Activated CD4-positive, alpha-beta memory T cell treated with anti-CD3 and anti-CD28 coated beads for 36 hours (primary cell): ENCODE measurements at places on chromosomes 13 and 19.

GRCh38 chr13:61029064-61029463 lies 386.6 kb downstream of the PCDH20 start:
- DNase-seq, result no peak
- no peaks in the 10 kb centered on the region for H3K27me3 ChIP-seq
- no peaks in the 10 kb centered on the region for H3K4me1 ChIP-seq
- H3K27ac ChIP-seq, result no peak overlapping the region
- H3K36me3 ChIP-seq, result no peaks in the 10 kb centered on the region
- H3K4me3 ChIP-seq, result no peak overlapping the region

DNA sequence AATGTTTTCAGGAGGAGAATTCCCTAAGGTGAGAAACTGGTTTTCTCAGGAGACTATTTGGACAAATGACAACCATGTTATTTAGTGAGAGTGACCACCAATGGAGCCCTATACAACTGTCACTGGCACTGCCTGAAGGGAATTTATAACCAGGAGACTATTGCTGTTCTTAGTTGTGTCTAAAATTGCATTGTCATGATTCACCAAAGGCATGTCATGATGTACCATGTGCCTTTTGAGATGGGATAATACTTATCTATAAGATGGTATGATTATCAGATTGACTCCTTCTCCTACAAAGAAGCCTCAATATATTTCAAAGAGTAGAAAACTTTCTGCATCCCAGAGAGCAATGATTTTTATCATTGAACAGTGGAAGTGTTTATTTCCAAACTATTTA lies 739.4 kb upstream of the GPC6 start:
- no peak overlapping the region for H3K27ac ChIP-seq
- H3K4me3 ChIP-seq, result no peak overlapping the region
- no peaks in the 10 kb centered on the region for H3K4me1 ChIP-seq
- no peaks in the 10 kb centered on the region for H3K36me3 ChIP-seq
- no peaks in the 10 kb centered on the region for H3K27me3 ChIP-seq

- H3K4me3 ChIP-seq, result peak overlapping the region; percentile 9
- H3K4me1 ChIP-seq, result peaks cover 50% of the 10 kb centered on the region
- no peaks in the 10 kb centered on the region for H3K27me3 ChIP-seq
- peaks cover 46% of the 10 kb centered on the region for H3K36me3 ChIP-seq
- DNase-seq, result no peak
These were observed 9.3 kb downstream of the POLR2E start for GRCh38 chr19:1085676-1086442.

DNA sequence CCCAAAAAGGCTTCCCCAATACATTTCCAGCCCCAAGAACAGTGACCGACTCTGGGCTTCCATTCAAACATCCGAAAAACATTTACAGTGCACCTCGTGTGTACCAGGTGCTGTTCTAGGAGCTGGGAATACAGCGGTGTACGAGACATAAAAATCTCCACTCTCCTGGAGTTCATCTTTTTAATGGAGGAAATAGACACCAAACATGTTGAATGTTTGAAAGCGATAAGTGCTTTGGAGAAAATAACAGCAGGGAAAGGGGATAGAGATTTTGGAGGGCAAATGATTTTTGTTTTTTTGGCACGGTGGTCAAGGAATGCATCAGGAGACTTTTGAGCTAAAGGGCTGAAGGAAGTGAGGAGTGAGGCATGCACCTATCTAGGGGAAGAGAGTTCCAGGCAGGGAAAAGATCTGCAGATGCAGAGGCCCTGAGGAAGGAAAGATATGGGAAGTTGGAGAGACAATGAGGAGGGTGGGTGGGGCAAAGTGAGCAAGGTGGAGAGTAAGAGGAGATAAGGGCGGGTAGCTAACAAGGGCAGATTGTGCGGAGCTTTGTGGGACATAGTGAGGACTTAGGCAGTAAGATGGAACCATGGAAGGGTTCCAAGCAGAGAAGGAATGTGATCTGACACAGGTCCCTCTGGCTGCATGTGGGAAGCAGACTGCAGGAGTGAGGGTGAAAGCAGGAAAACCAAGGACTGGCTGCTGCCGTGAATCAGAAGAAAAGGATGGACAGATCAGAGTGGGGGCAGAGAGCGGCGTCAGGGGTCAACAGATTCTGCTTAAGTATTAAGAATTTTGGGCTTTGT lies 703 bp upstream of the FBL start:
- peak overlapping the region; percentile 90 for H3K27ac ChIP-seq
- peaks cover 20% of the 10 kb centered on the region for H3K36me3 ChIP-seq
- no peak for DNase-seq
- peak overlapping the region; percentile 94 for H3K4me3 ChIP-seq

GRCh38 chr13:80574113-80574850 lies 233.4 kb upstream of the SPRY2 start:
- DNase-seq, result no peak
- H3K27me3 ChIP-seq, result no peaks in the 10 kb centered on the region
- no peak overlapping the region for H3K4me3 ChIP-seq
- no peaks in the 10 kb centered on the region for H3K36me3 ChIP-seq
- H3K27ac ChIP-seq, result no peak overlapping the region

GRCh38 chr13:105139048-105139379 lies 1396.4 kb downstream of the EFNB2 start:
- DNase-seq, result no peak
- H3K4me1 ChIP-seq, result peaks cover 18% of the 10 kb centered on the region
- H3K36me3 ChIP-seq, result no peaks in the 10 kb centered on the region
- H3K27me3 ChIP-seq, result no peaks in the 10 kb centered on the region

- H3K36me3 ChIP-seq, result no peaks in the 10 kb centered on the region
- H3K4me1 ChIP-seq, result no peaks in the 10 kb centered on the region
- peaks cover 8% of the 10 kb centered on the region for H3K27me3 ChIP-seq
- no peak for DNase-seq
- H3K4me3 ChIP-seq, result no peak overlapping the region
These were observed 23.1 kb downstream of the ZNF536 start for GRCh38 chr19:30395283-30395682.
